ENCODE measurements at places on chromosomes 12 and 14.

DNA sequence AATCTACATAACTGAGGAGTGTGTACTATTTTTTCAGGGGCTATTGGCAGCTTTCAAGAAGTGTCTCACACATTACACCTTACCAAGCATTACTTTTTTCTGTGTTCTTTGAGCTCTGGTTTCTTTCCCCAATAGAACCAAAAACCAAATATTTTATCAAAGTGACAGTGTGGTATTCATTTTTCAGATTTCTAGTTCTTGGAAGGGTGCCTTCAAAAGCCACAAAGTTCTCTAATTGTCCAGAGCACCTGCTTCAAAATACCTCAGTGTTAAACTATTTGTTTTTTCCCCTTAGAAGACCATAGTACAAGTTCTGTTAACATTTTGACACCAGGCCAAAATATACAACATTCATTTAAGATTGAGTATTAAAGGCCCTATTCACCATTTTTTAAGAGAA lies 515.7 kb downstream of the ETNK1 start:
- no peak for DNase-seq

- no peak for DNase-seq
These were observed 42.1 kb downstream of the KRT80 start for GRCh38 chr12:52149651-52150241.

DNA sequence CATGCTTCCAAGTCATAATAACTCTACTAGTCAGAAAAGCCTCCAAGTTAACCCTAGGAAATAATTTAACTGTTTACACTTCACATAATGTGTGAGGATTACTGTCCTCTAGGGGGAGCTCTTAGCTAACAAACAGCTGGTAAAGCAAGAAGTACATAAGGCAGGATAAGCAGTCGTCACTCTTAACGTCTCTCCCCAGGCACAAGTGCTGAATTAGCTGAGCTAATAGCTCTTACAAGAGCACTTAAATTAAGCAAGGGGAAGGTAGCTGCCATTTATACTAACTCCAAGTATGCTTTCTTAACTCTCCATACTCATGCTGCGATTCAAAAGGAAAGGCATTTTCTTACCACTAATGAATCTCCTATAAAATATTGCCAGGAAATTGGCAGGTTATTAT lies 79.3 kb upstream of the TSPAN11 start:
- DNase-seq, result peak; percentile 34

GRCh38 chr12:51676875-51677274 lies 85.8 kb downstream of the SCN8A start:
- no peak for DNase-seq

GRCh38 chr12:123474485-123475245 lies 16.7 kb downstream of the SNRNP35 start:
- DNase-seq, result no peak

DNA sequence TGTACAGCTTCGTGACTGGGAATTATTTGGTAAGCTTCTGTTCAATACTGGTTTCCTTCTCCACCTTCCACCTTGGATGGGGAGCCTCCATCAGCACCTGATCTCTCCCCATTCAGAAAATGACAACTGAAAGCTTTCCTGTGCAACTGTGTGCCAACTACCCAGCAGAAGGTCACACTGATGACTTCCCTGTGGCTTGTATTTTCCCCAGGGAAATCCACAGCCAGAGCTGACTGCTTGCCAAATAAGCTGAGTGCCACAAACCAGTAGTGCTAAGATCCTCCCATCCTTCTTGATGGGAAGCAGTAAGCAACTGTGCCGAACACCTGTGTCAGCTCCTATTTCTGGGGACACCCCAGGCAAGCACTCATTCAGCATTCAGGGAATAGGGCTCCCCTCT lies 257.2 kb upstream of the SOX5 start:
- no peak for DNase-seq

DNA sequence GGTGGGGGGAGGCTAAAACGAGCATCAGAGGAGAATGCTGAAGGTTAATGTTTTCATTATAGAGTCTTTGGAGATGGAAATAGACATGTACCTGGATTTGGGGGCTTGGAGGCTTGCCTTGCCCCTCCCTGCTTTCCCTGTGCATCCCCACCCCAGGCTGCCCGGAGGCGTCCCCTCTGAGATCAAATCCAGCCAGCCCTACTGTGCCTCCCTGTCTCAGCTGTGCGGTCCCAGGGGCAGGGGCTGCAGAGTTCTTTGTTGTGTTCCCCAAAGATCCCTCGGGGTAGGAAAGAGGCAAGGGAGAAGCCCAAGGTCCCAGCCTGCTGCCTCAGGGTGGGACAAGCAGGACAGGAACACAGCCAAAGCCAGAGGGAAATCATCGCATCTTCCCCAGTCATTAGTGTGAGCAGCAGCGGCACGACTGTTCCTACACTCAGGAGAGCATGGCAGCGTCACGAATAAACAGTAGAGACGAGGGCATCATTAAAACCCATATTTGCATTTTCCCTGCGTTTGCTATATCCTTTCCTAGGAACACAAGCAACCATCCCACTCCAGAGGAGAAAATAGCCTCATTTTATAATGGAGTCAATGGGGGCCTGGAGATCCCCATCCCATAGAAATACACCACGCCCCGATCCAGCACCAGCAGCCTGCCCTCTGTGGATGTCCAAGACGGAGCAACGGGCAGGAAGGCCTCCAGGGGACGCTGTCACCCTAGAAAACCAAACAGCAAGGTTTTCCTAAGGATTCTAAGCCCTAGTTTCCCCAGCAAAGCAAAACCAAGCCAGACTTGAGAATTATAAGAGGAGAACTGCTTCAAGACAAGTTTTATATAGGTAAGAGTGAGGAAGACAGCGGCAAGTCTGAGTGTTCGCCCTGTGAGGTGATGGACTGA lies 32.4 kb downstream of the ANO2 start:
- peak; percentile 70 for DNase-seq

DNA sequence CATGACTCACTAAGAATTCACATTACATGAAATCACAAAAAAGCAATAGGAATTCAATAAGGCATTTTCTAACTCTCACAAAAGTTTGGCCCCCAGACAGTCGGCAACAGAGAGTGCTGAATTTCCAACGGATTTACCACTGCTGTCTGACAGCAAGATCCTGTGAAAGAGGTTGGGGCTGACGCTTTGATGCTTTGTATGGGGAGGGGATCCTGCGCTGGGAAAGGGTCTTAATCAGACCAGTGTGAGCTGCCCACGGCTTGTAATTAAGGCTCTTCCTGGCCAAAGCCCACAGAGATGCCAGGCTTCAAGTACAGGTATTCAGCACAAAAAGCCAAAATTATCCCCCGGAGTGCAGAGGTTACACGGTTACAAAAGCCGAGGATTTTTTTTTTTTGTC lies 66.8 kb upstream of the TMCC3 start:
- no peak for DNase-seq

GRCh38 chr12:112527082-112527481 lies 108.3 kb downstream of the PTPN11 start:
- no peak for DNase-seq

DNA sequence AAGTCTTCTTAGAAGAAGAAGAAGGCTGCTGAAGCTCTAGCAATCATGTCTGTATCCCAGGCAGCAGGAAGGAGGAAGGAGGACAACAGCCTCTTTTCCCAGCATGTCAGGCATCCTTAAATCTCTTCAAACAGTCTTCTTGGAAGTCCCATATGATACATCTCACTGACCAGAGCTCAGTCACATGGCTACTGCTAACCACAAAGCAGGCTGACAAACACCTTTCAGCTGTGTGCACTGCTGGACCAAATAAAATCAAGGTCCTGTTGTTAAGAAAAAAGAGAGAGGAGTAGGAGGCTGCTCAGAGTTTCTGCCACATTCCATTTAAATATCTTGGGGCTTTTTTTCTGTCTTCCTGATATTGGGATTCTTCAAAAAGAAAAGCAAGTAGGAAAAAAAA lies 203.4 kb upstream of the PELI2 start:
- no peak for DNase-seq

DNA sequence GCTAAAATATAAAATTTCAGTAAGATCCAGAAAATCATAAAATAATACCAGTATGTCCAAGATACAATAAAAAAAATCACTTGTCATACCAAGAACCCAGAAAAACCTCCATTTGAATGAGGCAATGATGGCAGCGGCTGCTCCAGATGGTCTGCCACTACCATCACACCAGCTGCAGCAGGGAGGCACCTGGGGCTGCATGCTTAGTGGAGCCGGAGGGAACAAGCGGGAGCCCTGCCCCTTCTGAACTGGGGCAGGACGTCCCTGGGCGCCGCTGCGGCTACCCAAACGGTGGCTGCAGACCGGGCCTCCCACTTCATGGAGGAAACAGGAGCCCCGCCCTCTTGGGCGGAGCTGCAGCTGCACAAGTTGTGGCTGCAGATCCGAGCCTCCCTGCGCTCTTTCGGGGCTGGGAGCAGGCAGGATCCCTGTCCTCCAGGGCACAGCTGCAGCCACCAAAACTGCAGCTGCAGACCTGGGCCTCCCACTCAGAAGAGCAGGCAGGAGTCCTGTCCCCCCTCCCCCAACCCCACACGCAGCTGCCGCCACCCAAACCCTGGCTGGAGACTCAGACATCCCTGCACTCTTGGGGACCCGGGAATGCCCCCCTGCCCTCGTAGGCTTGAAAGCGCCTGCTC lies 36.1 kb upstream of the OR5AU1 start:
- peak; percentile 58 for DNase-seq

DNA sequence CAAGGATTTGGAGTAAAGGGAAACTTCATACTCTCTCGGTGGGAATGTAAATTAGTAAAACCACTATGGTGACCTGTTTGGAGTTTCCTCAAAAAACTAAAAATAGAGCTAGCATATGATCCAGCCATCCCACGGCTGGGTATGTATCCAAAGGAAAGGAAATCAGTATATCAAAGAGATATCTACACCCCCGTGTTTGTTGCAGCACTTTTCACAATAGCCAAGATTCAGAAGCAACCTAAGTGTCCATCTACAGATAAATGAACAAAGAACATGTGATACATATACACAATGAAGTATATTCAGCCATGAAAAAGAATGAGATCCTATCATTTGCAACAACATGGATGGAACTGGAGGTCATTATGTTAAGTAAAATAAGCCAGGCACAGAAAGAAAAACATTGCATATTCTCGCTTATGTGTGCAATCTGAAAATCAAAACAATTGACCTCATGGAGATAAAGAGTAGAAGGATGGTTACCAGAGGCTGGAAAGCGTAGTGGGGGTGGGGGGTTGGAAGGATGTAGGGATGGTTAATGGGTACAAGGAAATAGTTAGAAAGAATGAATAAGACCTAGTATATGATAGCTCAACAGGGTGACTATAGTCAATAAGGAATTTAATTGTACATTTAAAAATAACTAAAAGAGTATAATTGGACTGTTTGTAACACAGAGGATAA lies 468.0 kb downstream of the BCAT1 start:
- no peak for DNase-seq

DNA sequence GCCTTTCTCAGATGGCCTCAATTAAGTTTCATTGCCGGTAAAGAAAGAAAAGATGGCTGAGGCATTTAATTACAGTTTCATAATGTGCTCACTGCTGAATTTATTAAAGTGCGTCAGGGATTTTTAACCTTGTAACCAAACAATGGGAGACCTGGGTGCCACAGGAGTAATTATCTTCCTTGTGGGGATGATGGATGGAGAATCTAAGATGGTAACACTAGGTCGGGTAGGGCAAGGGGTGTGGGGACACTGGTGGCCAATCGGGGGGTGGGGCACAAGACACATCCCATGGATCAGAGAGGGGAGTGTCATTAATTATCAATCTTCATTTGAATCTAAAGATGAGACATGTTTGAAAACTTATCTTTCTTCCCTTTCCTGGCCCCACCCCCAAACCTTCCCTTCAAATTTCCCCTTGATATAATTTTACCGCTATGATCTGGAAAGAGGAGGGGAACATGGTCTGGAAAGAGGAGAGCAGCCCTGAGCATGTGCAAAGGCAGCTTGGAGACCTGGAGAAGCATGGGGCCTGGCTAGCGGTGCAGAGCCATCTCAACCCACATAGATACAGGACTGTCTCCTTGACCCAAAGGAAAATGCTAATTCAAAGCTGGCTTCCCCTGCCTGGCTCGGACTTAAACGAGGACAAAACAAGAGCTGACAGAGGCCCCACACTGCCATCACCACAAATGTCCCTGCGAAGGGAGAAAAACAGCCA lies 231.3 kb upstream of the NOS1 start:
- no peak for DNase-seq

- no peak for DNase-seq
These were observed 32.8 kb downstream of the CCDC91 start for GRCh38 chr12:28223025-28223554.

GRCh38 chr14:71682337-71682736 lies 249.9 kb upstream of the RGS6 start:
- DNase-seq, result no peak

DNA sequence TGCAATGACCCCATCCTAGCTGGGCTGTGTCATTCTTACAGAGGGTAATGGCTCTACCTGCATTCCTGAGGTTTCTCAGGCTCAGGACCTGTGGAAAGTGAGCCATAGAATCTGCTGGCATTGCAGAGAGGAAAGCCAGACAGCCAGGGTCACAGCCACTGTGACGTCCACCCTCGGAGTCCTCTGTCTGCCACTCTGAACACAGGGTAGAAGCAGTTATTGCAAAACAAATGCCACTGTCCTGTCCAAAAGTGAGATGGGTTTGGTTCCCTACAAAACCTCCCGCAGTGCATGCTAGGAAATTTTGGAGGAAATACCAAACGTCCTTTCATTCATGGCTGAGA lies 37.8 kb downstream of the TNFAIP2 start:
- no peak for DNase-seq

- no peak for DNase-seq
These were observed 29.0 kb downstream of the PTPRQ start for GRCh38 chr12:80472911-80473500.

DNA sequence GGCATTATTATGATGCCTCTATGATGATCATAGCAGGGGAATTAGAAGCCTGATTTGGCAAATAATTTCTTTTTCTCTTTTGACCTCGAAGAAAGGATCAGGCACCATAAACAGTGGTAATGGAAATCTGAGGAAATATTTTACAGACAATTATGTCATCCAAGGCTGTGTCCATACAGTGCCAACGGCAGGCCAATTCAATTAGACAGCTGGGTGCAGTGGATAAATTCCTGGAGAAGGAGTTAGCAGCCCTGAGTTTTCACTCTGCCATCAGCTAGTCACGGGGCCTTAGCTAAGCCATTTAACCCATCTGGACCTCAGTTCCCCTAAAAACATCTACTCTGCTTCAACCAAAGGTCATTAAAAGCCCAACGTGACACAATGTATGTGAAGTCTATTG lies 4.1 kb downstream of the TPH2 start:
- DNase-seq, result no peak

GRCh38 chr14:62077676-62078261 lies 315.5 kb downstream of the SNAPC1 start:
- DNase-seq, result no peak

DNA sequence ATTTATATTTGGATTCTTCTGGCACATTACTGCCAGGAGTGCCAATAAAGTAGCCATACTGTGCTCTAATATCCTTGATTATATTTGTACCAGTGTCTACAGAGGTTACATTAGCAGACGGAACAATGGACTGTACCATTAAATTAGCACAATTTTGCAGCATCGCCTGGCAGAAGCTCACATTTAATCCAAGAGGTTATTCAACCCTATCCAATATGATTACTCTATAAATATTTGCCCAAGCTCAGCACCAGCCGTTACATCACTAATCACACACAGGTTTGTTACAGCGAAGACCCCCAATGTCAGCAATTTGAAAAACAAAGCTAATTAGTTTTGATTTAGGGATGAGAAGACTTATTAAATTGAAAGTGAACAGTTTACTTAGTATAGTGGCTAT lies 16.9 kb upstream of the MGST1 start:
- DNase-seq, result no peak

- DNase-seq, result no peak
These were observed 14.9 kb downstream of the CATSPERB start for GRCh38 chr14:91716999-91717398.

GRCh38 chr12:81819991-81820633 lies 61.0 kb upstream of the PPFIA2 start:
- no peak for DNase-seq

- DNase-seq, result no peak
These were observed 38.7 kb downstream of the RHOF start for GRCh38 chr12:121754836-121755235.

All from endothelial cell (in vitro differentiated cells).